ENCODE measurements at places on chromosomes 4 and X.

DNA sequence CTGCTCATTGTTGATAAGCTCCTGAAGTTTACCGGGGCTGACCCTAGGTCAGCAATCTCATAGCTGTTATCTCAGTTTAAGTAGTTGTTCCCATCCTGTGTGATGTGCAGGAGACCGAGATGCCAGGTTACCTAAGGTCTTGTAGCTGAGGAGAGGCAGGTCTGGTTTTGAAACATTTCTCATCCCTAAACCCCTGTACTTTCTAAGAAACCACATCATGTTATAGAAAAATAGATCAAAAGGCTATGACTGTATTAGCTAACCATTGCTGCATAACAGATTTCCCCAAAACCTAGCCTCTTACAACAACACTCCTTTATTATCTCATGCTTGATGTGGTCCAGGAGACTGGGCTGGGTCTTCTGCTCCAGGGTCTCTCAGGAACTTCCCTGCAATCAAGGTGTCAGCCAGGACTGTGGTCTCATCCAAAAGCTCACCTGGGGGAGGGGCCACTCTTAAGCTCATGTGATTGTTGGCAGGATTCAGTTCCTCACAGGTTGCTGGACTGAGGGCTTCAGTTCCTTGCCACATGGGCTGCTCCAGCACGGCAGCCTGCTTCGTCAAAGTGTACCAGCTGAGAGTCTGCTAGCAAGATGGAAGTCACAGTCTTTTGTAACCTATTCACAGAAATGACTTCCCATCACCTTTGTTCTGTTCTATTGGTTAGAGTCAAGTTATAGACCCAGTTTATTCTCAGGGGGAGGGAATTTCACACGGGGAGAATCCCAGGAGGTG, 60.9 kb upstream of the CLCN4 start:
- no peak for DNase-seq

DNA sequence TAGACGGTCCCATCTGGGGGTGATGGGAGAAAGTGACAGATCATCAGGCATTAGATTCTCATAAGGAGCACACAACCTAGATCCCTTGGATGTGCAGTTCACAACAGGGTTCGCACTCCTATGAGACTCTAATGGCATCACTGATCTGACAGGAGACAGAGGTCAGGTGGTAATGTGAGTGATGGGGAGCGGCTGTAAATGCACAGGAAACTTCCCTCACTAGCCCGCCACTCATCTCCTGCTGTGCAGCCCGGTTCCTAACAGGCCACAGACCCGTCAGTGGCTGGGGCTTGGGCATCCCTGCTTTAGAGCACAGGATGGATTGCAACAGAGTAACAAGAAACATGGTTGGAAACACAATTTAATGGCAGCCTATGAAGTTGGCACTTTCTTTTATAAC, 172.6 kb upstream of the VCX3A start:
- no peak for DNase-seq

GRCh38 chr4:3676907-3677747, 89.1 kb upstream of the ADRA2C start:
- no peak for DNase-seq

GRCh38 chrX:57451426-57452020, 140.3 kb upstream of the ZXDB start:
- DNase-seq = no peak

DNA sequence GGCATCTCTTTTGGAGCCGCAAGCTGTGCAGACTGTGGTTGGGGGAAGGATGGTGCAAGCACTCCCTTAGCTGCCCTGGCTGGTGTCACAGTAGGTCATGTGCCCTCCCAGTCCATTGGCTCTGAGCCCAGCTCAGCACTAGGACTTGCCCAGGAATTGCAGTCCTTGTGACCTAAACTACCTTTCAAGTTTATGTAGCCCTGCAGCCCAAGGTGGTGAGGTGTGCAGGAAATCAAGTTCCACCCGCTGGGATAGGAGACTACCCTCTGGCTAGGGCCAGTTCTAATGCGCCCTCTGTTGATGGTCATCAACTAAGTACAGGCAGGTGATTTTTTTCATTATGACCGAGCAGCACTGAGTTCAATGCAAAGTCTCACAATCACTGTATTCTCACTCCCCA, 335.2 kb downstream of the UBE2NL start:
- no peak for DNase-seq

DNA sequence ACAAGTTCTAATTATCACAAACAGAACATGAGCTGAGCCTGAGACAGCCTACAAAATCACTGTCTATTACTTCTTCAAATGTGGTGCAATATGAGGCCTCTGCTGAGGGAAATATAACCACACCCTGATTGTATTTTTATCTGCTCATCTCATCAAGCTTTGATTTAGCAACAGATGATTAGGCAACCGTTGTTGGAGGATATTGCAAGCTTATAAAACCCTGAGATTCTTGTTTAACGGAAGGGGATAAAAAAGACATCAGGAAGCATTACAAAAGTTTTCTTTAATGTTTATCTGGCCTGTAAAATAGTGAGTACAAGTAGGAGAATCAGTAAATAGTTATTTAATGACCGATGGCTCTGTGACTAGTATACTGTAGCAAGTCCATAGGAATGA, 108.5 kb downstream of the ZNF330 start:
- DNase-seq = no peak

- no peak for DNase-seq
Measured at GRCh38 chr4:137129441-137129840, 402.9 kb downstream of the PCDH18 start.

DNA sequence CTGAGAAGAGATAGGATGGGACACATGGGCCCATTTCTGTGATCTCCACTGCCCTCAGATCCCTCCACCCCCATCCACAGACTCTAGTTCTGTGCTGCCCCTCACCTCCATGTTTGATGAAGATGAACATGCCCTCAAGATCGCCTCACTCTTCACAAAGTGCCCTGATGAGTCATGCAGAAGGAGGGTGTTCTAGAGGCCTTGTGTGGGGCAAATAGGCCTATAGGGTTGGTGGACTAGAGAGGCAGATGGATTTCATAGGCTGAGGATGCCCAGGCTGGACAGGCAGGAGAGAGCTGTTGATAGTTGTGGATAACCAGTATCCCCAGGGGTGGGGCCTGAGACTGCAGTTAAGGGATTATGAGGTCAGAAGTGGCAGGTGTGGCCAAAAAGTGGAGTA, at the start of gene CXorf65:
Gene CXorf65 (minus strand): TSS at position 314 of the 400 bp plus-strand sequence. CDS start 184 bp downstream, at position 130.
- DNase-seq = no peak

DNA sequence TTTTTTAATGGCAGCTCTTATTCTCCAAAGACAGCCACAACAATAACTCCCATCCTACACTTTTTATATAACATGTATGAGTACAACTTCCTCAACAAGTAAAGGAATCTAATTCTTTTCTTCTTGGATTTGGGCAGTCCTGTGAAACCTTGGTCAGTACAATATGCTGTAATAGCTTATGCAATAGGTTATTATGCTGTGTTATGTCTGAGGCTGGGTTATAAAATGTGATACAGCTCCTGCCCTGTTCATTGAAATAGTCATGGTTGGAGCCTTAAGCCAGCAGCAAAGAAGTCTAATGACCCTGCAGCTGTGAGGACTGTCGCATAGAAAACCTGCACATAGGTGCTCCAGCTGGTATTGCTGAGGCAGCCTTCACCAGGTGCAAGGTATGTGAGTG, 215.8 kb upstream of the RASGEF1B start:
- DNase-seq = no peak

DNA sequence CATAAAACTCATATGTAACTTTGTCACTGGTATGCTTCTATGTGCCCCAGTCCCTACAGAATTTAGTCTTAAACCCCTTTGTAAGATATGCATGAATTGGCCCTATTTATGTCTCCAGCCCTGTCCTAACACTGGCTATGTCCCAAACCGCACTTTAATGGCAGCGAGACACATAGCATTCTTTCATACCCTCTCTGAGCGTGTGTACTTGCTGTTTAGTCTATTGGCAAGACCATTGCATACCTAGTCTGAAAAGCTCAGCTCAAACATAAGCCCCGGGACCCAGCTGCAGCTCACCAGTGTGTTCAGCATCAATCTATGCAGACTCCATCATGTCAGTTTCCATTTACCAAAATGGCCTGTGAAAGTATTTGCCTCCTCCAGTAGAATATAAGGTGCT, 1018.4 kb upstream of the TENM3 start:
- no peak for DNase-seq

GRCh38 chrX:135264206-135264605, 12.3 kb downstream of the ETDA start:
- no peak for DNase-seq

DNA sequence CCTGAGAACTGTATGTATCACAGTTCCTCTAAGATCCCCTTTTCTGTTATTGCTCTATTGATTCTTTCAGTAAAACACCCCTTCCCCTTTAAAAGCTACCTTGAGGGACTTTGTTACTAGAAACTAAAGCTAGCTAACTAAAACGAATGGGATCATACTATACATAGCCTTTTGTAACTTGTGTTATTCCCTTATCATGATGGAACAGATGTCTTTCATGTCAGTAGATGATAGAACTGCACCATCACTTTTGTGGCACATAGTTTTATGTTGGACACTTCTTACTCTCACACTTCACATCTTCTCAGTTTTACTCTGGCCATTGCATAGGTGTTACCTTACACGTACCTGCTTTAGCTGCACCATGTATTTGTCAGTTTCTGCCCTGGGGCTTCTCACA, 46.6 kb upstream of the PGRMC2 start:
- DNase-seq = no peak

DNA sequence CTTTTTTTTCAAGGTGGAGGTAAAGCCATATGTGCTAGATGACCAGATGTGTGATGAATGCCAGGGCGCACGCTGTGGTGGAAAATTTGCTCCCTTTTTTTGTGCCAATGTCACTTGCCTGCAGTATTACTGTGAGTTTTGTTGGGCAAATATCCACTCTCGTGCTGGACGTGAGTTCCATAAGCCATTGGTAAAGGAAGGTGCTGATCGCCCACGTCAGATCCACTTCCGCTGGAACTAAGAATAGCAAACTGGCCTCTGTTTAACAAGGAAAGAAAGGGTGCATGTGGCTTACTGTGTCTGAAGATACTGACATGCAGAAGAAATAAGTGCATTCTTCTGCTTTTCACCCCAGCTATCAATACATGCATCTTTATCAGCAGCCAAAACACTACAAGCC, 63.9 kb downstream of the CPEB2 start:
- DNase-seq = no peak

- DNase-seq = no peak
Measured at GRCh38 chr4:2792711-2793585, at the start of gene SH3BP2. SH3BP2 (plus strand) TSS chr4:2793085; CDS start chr4:2820618, 27,533 bp downstream.

DNA sequence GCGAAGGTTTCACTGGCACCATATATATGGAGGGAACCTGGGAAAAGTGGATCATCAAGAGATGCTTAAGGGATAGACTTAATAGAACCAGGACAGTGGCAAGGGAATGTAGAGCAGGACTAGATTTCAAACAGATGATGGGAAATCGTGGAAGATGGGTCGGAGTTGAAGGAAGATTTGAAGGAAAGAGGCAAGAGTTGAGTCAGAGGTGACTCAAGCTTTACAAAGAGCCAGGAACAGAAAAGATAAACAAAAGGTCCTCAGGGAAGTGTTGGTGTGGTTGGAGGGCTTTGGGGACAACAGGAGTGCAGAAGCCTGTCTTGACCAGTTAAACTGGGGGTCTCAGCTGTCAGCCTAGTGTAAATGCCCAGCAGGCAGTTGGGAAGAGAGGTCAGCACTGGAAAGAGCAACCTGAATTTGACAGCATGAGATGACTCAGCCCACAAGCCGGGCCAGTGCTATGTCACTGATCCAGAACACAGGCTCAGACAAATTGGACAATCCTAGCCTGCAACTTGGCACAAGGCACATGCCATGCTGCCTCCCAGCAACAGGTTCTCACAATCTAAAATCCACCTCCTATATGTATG, 230.5 kb downstream of the IDS start:
- DNase-seq = no peak

DNA sequence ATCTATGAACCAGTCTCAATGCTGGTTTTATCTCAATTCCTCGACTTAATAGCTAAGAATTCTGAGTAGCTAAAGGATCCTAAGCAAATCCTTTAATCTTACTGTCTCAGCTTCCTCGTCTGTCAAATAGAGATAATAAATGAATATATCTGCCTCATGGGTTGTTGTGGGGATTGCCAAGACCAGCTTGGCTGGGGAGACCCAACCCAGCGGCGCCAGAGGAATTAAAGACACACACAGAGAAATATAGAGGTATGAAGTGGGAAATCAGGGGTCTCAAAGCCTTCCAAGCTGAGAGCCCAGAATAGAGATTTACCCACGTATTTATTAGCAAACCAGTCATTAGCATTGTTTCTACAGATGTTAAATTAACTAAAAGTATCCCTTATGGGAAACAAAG, 41.9 kb downstream of the SLC34A2 start:
- DNase-seq = no peak

DNA sequence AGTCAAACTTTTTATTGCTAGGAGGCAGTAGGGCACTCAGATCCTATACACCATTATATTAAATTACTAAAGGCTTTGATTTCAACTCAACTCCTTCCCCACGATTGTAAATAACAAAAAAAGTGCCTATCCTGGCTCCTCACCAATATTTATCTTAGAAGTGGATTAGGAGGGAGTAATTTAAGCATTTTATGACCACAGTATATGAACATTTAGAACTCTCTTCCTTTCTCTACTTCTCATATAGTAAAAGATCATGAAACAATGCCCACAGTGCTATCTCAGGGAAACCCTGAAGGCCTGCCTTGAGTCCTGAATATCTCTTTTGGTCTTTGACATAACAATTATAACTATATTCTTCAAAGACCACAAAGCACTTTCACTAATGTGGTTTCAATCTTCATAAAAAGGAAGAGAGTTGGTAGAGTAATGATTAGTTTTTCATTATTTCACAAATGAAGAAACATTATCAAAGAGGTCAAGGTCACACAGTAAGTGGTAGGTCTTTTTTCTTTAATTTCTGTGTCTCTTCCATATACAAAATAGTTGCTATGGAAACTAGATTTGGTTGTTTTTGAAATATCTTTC, 29.1 kb upstream of the ADH1C start:
- no peak for DNase-seq

DNA sequence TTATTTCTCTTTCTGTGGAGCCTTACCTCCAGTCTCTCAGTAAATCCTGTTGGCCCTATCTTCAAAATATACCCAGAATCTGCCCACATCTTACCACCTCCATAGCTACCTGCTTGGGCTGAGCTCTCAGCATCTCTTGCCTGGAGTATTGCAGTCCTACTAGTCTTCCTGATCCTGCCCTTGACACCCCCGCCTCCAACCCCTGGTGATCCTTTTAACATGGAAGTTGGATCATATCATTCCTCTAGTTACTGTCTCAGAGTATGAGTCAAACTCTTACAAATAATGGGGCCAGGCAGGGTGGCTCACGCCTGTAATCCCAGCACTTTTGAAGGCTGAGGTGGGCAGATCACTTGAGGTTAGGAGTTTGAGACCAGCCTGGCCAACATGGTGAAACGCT, 43.1 kb upstream of the SETD7 start:
- no peak for DNase-seq

All from amniotic stem cell (primary cell).